ENCODE measurements at places on chromosomes 1 and 21. TPM values are rescaled to one million over a fixed set of nuclear protein-coding genes. Genes with fewer than 3 reads are reported as not detected.

The TNFRSF18 gene
- not detected for total RNA-seq

The SERTAD4 gene
- total RNA-seq = 0.18 TPM

The LRRC7 gene
- total RNA-seq = not detected

The LENEP gene
- not detected for total RNA-seq

The ADGRL4 gene
- total RNA-seq = 18.4 TPM

The OXCT2 gene
- total RNA-seq = 2.4 TPM

The VHLL gene
- total RNA-seq = not detected

The TMEM125 gene
- not detected for total RNA-seq

The RCOR3 gene
- 45.3 TPM for total RNA-seq

The ITLN2 gene
- not detected for total RNA-seq

The PRSS38 gene
- total RNA-seq = not detected

The DNM3 gene
- 0.16 TPM for total RNA-seq

The OR2G2 gene
- not detected for total RNA-seq

The SCMH1 gene
- 16.0 TPM for total RNA-seq

The HCRTR1 gene
- not detected for total RNA-seq

The ABCA4 gene
- 0.18 TPM for total RNA-seq

The TRIM63 gene
- not detected for total RNA-seq

The PERM1 gene
- not detected for total RNA-seq

The CCDC185 gene
- total RNA-seq = not detected

The FABP3 gene
- total RNA-seq = 2.2 TPM

The SPRR2D gene
- not detected for total RNA-seq

The LRRC8B gene
- 2.6 TPM for total RNA-seq

The MPZ gene
- 0.90 TPM for total RNA-seq

The TNFAIP8L2 gene
- not detected for total RNA-seq

The UBE2U gene
- not detected for total RNA-seq

The RGS18 gene
- not detected for total RNA-seq

The FALEC gene
- not detected for total RNA-seq

The CFAP74 gene
- total RNA-seq = not detected

The SH2D5 gene
- 0.54 TPM for total RNA-seq

The HMGCL gene
- 31.8 TPM for total RNA-seq

The TMPRSS15 gene
- total RNA-seq = not detected

The MX1 gene
- total RNA-seq = under 0.01 TPM

The LCE1E gene
- not detected for total RNA-seq

The MNDA gene
- total RNA-seq = not detected

The ACTL8 gene
- not detected for total RNA-seq

The RTCA gene
- 37.4 TPM for total RNA-seq

The LCE6A gene
- total RNA-seq = not detected

The ADAM30 gene
- not detected for total RNA-seq

The AMPD1 gene
- total RNA-seq = not detected

The S100A14 gene
- total RNA-seq = not detected

The TNNT2 gene
- total RNA-seq = not detected

The IQGAP3 gene
- total RNA-seq = 4.3 TPM

The SLC9C2 gene
- 2.7 TPM for total RNA-seq

The ZNF683 gene
- total RNA-seq = not detected

The ATP1A2 gene
- not detected for total RNA-seq

The LCE1A gene
- not detected for total RNA-seq

The TFF3 gene
- total RNA-seq = not detected

The CD48 gene
- not detected for total RNA-seq

The BRDT gene
- total RNA-seq = not detected

The KCNT2 gene
- total RNA-seq = 35.5 TPM

The AIM2 gene
- total RNA-seq = not detected

The FCRL4 gene
- not detected for total RNA-seq

The MYOG gene
- total RNA-seq = not detected

The PLA2G5 gene
- total RNA-seq = 35.0 TPM

The ACOT11 gene
- 0.32 TPM for total RNA-seq

The LDLRAD1 gene
- not detected for total RNA-seq

The SLC37A1 gene
- 1.1 TPM for total RNA-seq

The LCE1B gene
- not detected for total RNA-seq

The VAV3 gene
- total RNA-seq = 0.65 TPM

The AVPR1B gene
- not detected for total RNA-seq

All from cardiac atrium fibroblast (primary cell).